ENCODE measurements at places on chromosomes 5 and 9.

- DNase-seq: no peak
Measured at GRCh38 chr5:157816682-157817386, 42.1 kb downstream of the CLINT1 start.

- DNase-seq: no peak
Measured at GRCh38 chr5:124941051-124942049, 194.9 kb upstream of the ZNF608 start.

- DNase-seq: no peak
Measured at GRCh38 chr9:87334366-87334765, 163.3 kb upstream of the DAPK1 start.

GRCh38 chr9:33852216-33852826, 35.4 kb downstream of the UBE2R2 start:
- DNase-seq: no peak

GRCh38 chr5:103601314-103601713, 38.7 kb upstream of the NUDT12 start:
- no peak for DNase-seq

DNA sequence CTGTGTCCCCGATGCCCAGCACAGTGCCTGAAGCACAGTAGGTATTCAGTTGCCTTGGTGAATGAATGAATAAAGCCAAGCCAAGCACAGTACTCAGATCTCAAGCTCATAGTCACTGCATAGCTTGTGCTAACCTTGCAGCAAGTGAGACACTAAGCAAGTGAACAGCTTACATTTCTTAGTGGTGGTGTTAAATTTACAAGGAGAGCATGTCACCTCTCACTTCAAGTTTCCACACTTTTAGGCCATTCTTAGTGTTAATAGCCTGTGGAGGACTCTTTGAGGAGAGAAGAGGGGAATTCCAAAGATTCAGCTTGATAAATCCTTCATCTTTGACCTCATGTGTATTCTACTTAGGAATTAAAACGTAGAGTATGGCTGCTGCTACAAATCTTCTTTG, 104.7 kb downstream of the C9orf152 start:
- DNase-seq: no peak

DNA sequence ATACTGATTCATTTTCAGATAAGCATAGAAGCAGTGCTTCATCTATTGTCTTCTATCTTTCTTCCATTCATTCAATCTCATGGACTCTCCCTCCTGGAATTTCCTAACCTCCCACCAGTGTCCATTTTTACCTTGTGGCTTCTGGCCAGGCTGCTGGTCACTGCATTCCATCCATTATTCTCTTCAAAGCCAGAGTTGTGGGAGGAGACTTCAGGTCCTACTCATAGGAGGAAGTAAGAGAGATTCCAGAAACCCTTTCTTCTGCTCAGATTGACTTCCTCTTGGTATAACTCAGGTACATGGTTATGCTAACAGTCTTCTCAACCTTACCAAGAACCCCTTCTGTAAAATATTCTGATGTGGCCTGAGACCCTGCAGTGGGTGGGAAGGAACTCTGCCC, 153.3 kb upstream of the SLC12A2 start:
- no peak for DNase-seq

Data from DMS 273 treated with DMSO at 0.1 percent for 48 hours (cell line).